Activated naive CD4-positive, alpha-beta T cell (primary cell): ENCODE measurements at places on chromosomes 16 and 17.

- no peak for DNase-seq
Measured at GRCh38 chr17:17191346-17191792, 14.8 kb downstream of the PLD6 start.

DNA sequence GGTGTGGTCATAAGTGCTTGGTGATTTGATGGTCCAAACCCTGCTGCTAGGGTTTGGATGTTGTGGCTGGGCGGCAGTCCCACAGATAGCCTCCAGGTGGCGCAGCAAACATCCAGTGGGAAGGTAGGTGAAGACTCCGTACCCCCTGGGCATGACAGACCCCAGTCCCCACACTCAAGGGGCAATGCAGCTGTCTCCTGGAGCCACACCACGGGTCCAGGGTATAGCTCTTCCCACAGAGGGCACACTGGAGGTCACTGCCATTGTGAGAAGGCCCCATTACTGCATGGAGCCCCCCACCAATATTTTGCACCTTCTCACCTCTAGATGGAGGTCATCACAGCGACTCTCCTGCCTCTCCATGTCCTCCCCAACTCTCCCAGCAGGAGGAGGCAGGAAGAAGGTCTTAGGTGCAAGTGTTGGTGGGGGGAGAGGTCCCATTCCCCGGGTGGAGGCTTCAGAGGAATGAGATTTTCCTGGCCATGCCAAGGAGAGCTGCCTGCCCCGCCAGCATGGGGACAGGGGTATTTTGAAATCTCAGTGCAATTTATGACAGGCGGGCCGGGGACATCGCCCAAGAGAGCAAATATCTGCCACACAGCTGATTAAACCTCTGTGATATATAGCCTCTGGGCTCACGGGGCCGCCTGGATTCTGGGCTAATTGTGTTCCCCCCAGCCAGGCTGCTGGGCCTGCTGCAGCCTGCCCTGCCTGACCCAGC, 17.1 kb upstream of the C17orf113 start:
- peak; percentile 62 for DNase-seq

GRCh38 chr17:6642592-6642991, 1.7 kb downstream of the TXNDC17 start:
- no peak for DNase-seq

DNA sequence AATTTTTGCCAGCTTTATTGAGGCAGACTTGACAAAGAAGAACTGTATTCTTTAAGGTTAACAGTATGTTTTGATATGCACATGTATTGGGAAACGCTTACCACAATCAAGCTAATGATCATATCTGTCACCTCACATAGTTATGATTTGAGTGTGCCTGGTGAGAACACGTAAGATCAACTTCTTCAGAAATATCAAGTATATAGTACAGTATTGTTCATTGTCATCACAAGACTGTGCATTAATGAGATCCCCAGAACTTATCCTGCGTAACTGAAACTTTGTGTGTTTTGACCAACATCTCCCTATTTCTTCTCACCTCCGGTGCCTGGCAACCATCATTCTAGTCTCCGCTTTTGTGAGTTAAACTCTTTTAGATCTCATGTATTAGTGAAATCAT, 756.4 kb upstream of the EEF2KMT start:
- DNase-seq: no peak
